ENCODE measurements at places on chromosomes 4 and X. TPM values are rescaled to one million over a fixed set of nuclear protein-coding genes. Genes with fewer than 3 reads are reported as not detected.

DNA sequence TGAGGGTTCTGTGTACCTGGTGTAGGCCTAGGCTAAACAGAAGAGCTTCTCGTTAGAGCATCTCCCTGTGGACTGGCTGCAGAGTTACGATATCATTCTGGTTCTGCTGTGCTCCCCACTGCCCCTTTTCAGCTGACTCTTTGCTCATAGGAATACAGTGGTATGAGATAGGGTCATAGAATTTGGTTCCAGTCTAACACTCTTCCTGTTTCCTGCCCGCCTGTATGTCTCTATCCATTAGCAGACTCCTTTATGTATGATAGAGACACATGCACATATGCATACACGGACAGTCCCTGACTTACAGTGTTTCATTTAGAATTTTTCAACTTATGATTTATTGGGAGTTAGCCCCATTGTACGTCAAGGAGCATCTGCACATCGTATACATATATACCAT lies 15.3 kb downstream of the RNF4 start:
- H3K27me3 ChIP-seq: no peaks in the 10 kb centered on the region
- peaks cover 6% of the 10 kb centered on the region for H3K36me3 ChIP-seq
- peaks cover 90% of the 10 kb centered on the region for H3K4me1 ChIP-seq
- H3K4me3 ChIP-seq: peak overlapping the region; percentile 64
- H3K27ac ChIP-seq: peak overlapping the region; percentile 69

Gene HTR2C
- not detected for total RNA-seq

DNA sequence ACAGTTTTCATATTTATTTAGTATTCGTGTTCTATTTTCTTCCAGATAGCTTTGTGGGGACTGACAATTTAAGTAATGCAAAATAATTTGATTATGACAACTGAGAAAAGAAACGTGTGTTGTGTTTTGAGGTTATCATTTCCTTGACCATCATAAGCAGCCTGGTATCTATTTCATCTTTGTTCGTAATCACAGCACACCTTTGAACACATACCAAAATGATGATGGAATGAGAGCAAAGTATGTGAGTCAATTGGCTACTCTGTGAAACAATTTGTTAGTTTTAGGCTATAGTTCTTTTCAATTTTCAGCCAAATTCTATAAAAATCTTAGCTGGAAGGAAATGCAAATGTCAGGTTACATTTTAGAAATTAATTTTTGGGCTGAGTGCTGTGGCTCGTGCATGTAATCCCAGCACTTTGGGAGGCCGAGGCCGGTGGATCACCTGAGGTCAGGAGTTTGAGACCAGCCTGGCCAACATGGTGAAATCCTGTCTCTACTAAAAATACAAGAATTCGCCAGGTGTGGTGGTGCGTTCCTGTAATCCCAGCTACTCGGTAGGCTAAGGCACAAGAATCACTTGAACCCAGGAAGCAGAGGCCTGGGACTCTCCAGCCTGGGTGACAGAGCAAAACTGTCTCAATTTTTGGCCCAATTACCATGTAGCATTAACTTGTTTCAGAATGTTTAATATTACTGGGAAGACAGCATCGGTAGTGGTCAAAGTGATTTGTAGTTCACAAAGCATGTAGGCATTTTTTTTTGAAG lies 1.1 kb upstream of the DUSP21 start:
- DNase-seq: no peak
- H3K27me3 ChIP-seq: no peaks in the 10 kb centered on the region
- no peak overlapping the region for H3K4me3 ChIP-seq
- no peak overlapping the region for H3K27ac ChIP-seq
- no peaks in the 10 kb centered on the region for H3K36me3 ChIP-seq
- H3K4me1 ChIP-seq: no peaks in the 10 kb centered on the region

DNA sequence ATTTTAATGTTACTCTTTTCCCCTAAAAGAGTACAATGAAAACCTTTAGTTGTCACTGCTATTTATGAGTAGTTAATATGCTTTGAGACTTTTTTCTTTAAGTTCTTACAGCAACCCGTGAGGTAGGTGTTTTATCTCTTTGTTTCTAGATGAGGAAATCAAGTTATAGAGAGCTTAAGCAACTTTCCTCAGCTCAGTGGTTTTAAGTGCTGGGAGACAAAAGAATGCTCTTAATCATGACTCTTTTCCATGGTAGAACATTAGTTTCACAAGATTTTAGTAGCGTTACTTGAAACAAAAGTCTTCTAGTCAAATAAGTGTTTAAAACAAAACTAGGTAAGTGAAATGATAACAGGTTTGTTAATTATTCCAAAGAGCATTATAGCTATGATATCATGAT lies 354.7 kb upstream of the PITX2 start:
- no peaks in the 10 kb centered on the region for H3K4me1 ChIP-seq
- H3K27ac ChIP-seq: no peak overlapping the region
- H3K36me3 ChIP-seq: no peaks in the 10 kb centered on the region
- H3K27me3 ChIP-seq: no peaks in the 10 kb centered on the region
- DNase-seq: no peak
- H3K4me3 ChIP-seq: no peak overlapping the region

DNA sequence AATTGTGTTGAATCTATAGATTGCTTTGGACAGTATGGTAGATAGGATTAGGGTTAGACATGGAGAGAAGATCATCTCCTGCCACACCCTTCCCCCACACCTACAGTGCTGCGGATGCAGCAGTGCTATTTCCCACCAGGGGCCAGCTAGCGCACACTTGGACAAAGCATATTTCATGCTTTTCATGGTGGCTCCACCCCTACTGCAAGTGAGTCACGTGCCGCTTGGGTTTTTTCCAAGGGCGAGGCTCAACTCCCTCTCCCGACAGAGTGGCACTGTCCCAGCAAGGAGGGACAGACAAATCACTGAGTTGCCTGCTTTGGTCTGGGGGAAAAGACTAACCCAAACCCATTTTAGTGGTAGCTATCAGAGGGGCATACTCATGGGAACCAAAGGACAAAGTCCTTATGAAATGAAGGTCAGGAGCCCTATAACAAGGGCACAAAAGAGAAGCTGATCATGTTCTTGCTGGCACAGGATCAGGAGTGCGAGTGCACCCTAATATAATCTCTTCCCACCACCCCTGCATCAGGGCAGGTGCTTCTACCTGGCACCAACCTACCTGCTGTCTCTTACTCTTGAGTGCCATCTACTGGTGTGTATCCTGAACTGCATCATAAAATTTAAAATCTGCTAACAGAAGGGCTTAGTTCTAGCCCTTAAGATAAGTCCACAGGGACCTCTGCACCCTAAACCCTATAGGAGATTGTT lies 55.1 kb upstream of the PGAM4 start:
- DNase-seq: peak; percentile 53
- H3K4me3 ChIP-seq: no peak overlapping the region

Gene SCML2
- total RNA-seq: 0.22 TPM

Gene XK
- total RNA-seq: 0.99 TPM

DNA sequence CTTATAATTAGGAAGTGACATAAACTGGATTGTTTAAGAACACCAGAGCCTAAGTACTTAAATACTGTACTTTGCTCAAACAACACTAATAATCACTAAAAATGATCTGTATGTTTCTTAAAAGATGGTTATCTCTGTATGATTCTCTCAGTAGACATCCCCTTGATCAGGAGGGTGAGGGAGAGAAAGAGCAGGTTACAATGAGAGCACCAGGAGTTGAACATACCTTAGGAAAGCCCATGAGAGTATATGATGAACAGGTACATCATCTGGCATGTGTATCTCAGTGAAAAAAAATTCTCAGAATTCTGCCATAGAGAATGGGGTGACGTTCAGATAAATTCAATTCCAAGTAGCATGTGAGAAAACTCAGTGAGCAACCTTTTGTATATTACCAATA lies 59.9 kb upstream of the IL2 start:
- no peak for DNase-seq
- H3K4me1 ChIP-seq: no peaks in the 10 kb centered on the region

Data from CD4-positive, CD25-positive, alpha-beta regulatory T cell (primary cell).